ENCODE measurements at places on chromosomes 5 and 9.

GRCh38 chr5:64790210-64790609 lies 21.5 kb downstream of the CWC27 start:
- DNase-seq: no peak

DNA sequence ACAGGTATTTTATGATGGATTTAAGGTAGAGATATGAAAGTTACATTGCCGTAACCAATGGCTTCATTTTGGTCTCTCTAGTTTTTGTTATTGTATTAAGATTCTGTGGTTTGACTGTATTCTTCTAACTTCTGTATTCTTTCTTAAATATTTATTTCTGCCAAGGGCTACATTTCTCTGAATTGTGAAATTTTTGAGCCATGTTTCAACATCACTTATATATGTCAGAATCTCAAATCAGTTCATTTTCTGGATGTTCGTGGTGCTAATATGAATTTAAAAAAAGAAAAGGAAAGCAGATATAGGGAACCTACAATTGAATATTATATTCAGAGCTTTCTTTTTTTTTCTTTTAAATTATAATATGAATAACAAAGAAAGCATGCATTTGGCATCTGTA lies 142.7 kb downstream of the ANXA1 start:
- DNase-seq: no peak

DNA sequence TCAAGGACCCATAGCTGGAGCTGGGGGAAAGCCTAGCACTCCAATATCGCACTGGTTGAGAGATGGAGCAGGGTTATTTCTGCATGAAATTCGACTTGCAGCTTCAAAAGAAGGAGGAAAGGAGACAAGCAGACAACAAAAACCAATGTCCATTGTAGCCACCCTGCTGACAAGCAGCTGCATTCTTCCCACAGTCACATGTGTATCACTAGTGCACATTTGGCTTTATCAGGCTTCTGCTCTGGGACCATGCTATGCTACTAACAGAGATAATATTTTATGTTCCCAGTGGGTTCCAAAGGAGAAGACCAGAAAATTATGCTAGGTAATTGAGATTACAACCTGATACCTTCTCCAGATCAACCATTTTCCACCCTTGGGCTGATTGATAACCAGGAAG lies 59.7 kb downstream of the MFAP3 start:
- no peak for DNase-seq

- no peak for DNase-seq
Observed at GRCh38 chr9:21852754-21853153, 50.3 kb downstream of the MTAP start.

DNA sequence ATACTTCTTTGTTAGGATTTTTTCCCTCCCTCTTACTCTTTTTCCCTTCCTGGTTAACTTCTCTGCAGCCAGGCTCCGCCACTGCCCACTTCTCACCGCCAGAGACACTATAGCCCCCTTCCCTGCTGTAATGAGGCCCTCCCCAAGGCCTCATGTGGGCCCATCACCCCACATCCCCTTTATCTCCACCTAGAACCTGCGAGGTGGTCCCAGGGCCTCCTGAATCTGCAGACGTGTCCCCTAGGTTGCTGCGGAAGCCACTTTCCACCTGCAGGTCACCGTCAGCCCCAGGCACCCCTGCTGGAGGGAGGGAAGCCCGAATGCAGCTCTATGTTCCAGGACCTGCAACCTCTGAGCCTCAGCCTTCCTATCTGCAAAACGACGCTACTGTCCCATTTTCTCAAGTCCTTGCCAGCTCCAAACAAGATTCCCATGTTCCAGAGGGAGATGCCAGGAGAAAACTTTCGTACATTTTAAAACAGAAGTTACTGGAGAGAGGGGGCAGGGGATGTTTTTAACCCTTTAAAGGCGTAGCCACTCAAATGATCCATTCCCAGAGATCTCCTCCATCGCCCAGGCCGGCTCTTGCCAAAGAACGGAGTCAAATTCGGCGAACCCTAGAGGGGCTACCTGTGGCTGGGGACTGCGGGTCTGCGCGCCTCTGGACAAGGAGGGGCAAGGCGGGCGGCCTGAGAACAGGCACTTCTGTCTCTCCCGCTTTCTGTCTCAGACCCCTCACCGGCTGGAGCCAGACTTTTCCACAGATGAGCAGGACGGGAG lies 929 bp downstream of the SH3PXD2B start:
- DNase-seq: no peak

DNA sequence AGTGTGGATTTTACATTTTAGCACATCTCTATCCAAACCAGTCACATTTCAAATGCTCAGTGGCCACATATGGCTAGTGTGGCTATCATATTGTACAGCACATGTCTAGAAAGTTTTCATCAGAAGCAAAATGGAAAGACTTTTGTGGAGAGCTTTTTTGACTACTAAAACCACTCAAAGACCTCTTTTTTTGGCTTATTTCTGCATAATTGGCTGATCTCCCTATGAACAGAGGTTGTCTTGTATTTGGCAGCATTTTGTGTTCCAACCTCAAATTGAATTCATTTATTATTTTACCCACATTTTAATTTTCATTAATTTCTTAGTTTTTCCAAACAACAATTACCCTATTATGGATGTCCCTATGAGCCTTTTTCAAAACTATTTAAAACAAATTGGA lies 395.7 kb downstream of the TLE1 start:
- DNase-seq: no peak

DNA sequence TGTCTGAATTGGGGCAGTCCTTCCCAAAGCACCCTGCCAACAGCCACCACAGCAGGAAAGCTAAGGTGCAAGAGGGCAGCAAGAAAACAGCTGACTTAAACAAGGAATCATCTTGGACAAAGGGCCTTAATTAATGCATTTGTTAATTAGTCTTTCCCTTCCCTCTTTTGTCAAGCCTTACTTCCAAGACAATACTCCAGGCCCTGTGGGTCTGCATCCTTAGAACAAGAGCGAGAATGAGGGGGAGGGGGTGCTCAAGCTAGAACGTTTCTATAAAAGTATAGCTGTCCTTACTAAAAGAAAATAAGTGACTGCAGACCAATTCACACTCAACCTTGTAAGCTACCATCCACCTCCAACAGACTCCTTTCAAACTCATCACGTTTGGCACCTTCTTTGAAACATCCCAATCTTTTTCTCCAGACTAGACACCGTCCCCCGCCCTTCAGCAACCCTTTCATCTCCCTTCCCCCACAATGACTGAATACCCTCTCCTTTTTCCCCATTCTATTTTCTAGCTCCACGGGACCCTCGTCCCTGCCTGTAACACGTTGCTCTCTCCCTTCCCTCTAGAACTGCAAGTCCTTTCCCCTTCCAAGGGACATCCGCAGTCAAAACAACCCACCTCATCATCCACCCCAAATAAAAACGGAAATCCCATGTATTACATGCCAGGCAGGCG lies 85.7 kb upstream of the RNF38 start:
- DNase-seq: no peak
